ENCODE measurements at places on chromosomes 3 and 15. TPM values are rescaled to one million over a fixed set of nuclear protein-coding genes. Genes with fewer than 3 reads are reported as not detected.

- H3K27me3 ChIP-seq, result no peaks in the 10 kb centered on the region
- no peaks in the 10 kb centered on the region for H3K36me3 ChIP-seq
- H3K4me3 ChIP-seq, result no peak overlapping the region
- peaks cover 14% of the 10 kb centered on the region for H3K4me1 ChIP-seq
- no peak overlapping the region for H3K27ac ChIP-seq
- DNase-seq, result no peak
Observed at GRCh38 chr3:9167222-9167621, 82.2 kb downstream of the SRGAP3 start.

DNA sequence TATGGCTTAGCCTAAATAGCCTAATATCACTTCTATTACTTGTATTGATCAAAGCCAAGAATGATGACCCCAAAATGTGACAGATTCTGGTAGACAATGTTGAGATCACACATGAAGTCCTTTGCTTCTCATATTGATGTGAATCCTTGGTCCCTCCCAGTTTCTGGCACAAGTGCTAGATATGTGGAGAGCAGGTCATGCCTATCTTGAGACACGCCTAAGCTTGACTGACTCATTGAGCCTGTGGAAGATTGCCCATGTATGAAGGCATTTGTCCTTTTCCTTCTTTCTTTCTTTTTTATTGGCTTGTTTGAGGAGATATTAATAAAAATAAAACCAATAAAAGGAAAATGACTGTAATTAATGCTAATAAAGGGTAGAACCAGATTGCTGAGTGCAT, 54.0 kb upstream of the TMEM108 start:
- H3K4me3 ChIP-seq, result no peak overlapping the region
- H3K27ac ChIP-seq, result no peak overlapping the region
- no peaks in the 10 kb centered on the region for H3K27me3 ChIP-seq
- H3K36me3 ChIP-seq, result no peaks in the 10 kb centered on the region
- DNase-seq, result no peak
- H3K4me1 ChIP-seq, result no peaks in the 10 kb centered on the region

DNA sequence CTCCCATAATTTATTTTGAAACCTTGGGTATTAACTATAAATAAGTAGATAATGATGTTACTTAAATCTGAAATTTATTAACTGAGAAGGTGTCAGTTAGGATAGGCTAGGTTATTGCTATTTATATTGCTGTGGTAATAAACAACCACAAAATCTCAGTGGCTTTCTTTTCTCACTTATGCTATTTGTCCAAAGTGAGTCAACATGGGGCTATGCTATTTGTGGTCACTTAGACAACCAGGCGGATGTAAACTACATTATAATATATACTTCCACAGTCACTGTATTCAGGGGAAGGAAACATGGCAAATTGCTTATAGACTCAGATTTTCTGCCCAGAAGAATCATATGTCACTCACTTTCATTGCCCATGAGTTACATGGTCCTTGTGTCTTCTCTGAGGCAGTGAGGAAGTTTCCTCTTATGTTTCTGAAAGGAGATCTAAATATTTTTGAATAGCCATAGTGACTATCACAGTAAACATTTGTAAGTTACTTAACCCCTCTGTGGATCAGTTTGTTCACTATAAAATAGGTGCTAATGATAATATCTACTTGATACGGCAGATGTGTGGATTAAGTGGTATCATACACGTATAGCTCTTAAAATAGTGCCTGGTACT, 19.8 kb downstream of the HMG20A start:
- no peak for DNase-seq
- no peak overlapping the region for H3K4me3 ChIP-seq
- H3K4me1 ChIP-seq, result peaks cover 8% of the 10 kb centered on the region
- no peaks in the 10 kb centered on the region for H3K27me3 ChIP-seq

GRCh38 chr15:64985366-64986033, 4.2 kb downstream of the SPG21 start:
- H3K27ac ChIP-seq, result no peak overlapping the region
- no peaks in the 10 kb centered on the region for H3K36me3 ChIP-seq
- no peak for DNase-seq
- H3K4me3 ChIP-seq, result no peak overlapping the region
- H3K27me3 ChIP-seq, result no peaks in the 10 kb centered on the region

- no peaks in the 10 kb centered on the region for H3K36me3 ChIP-seq
- no peak overlapping the region for H3K27ac ChIP-seq
Observed at GRCh38 chr3:170024581-170024980, 13.2 kb upstream of the GPR160 start.

- peaks cover 6% of the 10 kb centered on the region for H3K36me3 ChIP-seq
- no peak overlapping the region for H3K4me3 ChIP-seq
- no peaks in the 10 kb centered on the region for H3K4me1 ChIP-seq
- H3K27ac ChIP-seq, result no peak overlapping the region
- H3K27me3 ChIP-seq, result no peaks in the 10 kb centered on the region
- DNase-seq, result no peak
Observed at GRCh38 chr3:52670621-52671521, 14.8 kb downstream of the PBRM1 start.

DNA sequence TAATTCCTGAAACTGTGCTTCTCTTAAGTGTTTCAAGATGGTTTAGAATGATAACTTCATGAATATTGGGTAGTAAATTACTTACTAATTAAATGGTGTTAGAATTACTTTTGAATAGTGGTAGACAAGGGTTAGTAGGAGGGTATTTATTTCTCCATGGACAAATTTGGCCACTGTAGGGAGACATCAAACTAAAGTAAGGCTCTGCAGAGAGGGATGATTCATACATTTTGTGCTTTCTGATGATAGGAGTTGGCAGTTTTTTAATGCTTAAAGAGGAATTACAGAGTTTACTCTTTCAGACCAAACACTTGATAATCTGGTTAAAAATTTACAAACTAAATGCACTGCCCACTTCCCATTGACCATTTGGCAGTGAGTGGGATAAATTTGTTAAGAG, 127.6 kb downstream of the NAALADL2 start:
- DNase-seq, result no peak
- no peak overlapping the region for H3K4me3 ChIP-seq
- H3K27me3 ChIP-seq, result no peaks in the 10 kb centered on the region
- H3K36me3 ChIP-seq, result no peaks in the 10 kb centered on the region
- H3K27ac ChIP-seq, result no peak overlapping the region

- peak overlapping the region; percentile 47 for H3K27ac ChIP-seq
- H3K4me3 ChIP-seq, result no peak overlapping the region
- H3K36me3 ChIP-seq, result no peaks in the 10 kb centered on the region
Observed at GRCh38 chr15:100663086-100663914, 60.9 kb downstream of the ASB7 start.

DNA sequence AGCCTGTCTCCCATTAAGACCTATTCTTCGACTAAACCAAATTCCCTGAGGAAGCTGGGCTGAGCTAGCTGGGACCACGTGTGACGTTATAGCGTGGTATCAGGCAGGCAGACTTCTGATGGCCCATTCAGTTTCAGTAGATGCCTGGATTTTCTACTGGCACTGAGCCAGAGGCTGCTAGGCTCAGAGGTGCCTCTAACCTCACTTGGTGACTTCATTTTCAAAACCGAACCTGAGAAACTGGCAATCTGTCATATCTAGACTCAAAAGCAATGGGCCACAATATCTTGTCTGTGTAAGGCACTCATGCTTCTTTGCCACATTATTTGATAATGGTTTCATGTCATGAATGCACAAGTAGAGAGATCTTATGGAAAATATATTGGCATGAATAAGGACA, 352.1 kb upstream of the AZI2 start:
- H3K4me1 ChIP-seq, result peaks cover 11% of the 10 kb centered on the region
- H3K27me3 ChIP-seq, result no peaks in the 10 kb centered on the region
- no peak overlapping the region for H3K27ac ChIP-seq
- H3K4me3 ChIP-seq, result no peak overlapping the region
- DNase-seq, result no peak

GRCh38 chr3:32449691-32450090, 53.0 kb downstream of the CMTM6 start:
- H3K4me1 ChIP-seq, result peaks cover 52% of the 10 kb centered on the region
- no peak overlapping the region for H3K27ac ChIP-seq
- H3K4me3 ChIP-seq, result no peak overlapping the region
- DNase-seq, result no peak
- no peaks in the 10 kb centered on the region for H3K27me3 ChIP-seq

DNA sequence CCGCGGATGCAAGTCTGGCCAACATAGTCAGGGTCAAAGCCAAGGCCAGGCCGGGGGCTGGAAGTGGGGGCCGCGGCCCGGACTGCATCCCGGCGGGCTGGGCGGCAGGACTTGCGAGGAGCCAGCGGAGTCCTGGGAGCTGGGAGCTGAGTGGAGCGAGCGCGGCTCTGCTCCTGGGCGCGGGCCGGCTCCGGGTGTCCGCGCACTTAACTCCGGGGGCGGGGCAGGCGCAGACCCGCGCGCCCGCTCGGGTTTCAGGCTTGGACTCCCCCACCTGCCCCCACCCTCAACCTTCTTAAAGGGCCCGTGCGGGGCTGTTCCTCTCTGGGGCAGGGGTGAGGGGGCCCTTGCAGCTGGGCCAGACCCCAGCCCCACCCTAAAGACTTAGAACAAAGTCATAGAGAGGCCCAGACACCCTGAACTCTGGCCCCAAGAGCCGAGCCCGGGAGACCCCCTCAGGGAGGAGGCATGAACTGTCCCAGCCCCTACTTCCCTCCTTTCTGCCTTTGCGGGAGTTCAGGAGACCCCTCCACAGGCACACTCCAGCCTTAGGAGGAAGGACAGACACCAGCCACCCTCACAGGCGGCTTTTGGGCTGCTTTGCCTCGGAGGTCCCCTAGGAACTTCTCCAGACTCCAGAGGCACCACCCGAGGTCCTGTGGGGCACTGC, at the start of gene CSPG4:
TSS of gene CSPG4 (minus strand) at position 181 of the 670 bp plus-strand sequence. CDS start at position 88, 93 bp downstream.
- H3K4me1 ChIP-seq, result peaks cover 6% of the 10 kb centered on the region
- H3K36me3 ChIP-seq, result no peaks in the 10 kb centered on the region
- H3K27me3 ChIP-seq, result peaks cover 23% of the 10 kb centered on the region
- DNase-seq, result peak; percentile 75
- H3K4me3 ChIP-seq, result peak within 1 kb of the TSS; percentile 38
- no peak within 1 kb of the TSS for H3K27ac ChIP-seq

GRCh38 chr3:197312431-197312830, 14.0 kb upstream of the DLG1 start:
- DNase-seq, result no peak
- no peaks in the 10 kb centered on the region for H3K27me3 ChIP-seq
- H3K36me3 ChIP-seq, result no peaks in the 10 kb centered on the region
- H3K4me1 ChIP-seq, result no peaks in the 10 kb centered on the region

GRCh38 chr3:123658118-123658851, 73.4 kb upstream of the HACD2 start:
- no peaks in the 10 kb centered on the region for H3K27me3 ChIP-seq
- no peak for DNase-seq
- no peak overlapping the region for H3K4me3 ChIP-seq
- H3K36me3 ChIP-seq, result peaks cover 5% of the 10 kb centered on the region
- no peaks in the 10 kb centered on the region for H3K4me1 ChIP-seq

DNA sequence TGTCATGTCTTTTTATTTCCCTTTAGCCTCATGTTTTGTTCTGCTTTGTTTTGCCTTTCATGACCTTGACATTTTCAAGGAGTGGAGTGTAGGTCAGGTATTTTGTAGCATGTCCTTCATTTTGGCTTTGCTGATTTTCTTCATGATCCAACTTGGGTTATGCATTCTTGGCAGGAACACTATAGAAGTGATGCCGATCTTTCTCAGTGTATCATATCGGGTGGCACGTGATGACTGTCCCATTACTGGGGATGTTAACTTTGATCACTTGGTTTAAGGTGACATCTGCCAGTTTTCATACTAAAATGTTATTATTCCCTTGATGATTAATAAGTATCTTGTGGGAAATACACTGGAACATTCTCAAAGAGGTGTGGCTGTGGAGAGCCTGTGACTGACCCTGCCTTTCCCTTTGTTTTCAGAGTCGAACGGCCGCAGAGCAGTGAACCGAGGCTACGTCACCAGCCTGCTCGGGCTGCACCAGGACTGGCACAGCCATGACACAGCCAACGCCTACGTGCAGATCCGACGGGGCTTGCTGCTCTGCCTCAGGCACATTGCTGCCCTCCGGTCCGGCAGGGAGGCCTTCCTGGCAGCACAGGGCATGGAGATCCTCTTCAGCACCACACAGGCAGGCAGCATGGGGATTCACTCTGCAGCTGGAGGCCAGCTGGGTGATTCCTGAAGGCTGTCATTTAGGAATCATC, 167.7 kb downstream of the AGBL1 start:
- H3K27ac ChIP-seq, result no peak overlapping the region
- H3K4me1 ChIP-seq, result peaks cover 7% of the 10 kb centered on the region
- no peak overlapping the region for H3K4me3 ChIP-seq
- DNase-seq, result no peak
- no peaks in the 10 kb centered on the region for H3K36me3 ChIP-seq

GRCh38 chr15:71813723-71814470, 3.5 kb downstream of the NR2E3 start:
- H3K36me3 ChIP-seq, result no peaks in the 10 kb centered on the region
- H3K27ac ChIP-seq, result no peak overlapping the region
- H3K27me3 ChIP-seq, result no peaks in the 10 kb centered on the region
- H3K4me3 ChIP-seq, result no peak overlapping the region

- H3K27ac ChIP-seq, result no peak overlapping the region
- no peak overlapping the region for H3K4me3 ChIP-seq
- H3K36me3 ChIP-seq, result no peaks in the 10 kb centered on the region
- DNase-seq, result no peak
- H3K4me1 ChIP-seq, result peaks cover 4% of the 10 kb centered on the region
- peaks cover 28% of the 10 kb centered on the region for H3K27me3 ChIP-seq
Observed at GRCh38 chr15:31437686-31438085, 111.1 kb downstream of the KLF13 start.

- H3K36me3 ChIP-seq, result no peaks in the 10 kb centered on the region
- H3K4me3 ChIP-seq, result no peak overlapping the region
- no peaks in the 10 kb centered on the region for H3K27me3 ChIP-seq
- H3K27ac ChIP-seq, result no peak overlapping the region
- H3K4me1 ChIP-seq, result no peaks in the 10 kb centered on the region
Observed at GRCh38 chr3:141625506-141625905, 112.6 kb upstream of the RNF7 start.

GRCh38 chr3:147391781-147392624, 14.3 kb downstream of the ZIC4 start:
- peak overlapping the region; percentile 60 for H3K4me3 ChIP-seq
- H3K4me1 ChIP-seq, result peaks cover 69% of the 10 kb centered on the region

DNA sequence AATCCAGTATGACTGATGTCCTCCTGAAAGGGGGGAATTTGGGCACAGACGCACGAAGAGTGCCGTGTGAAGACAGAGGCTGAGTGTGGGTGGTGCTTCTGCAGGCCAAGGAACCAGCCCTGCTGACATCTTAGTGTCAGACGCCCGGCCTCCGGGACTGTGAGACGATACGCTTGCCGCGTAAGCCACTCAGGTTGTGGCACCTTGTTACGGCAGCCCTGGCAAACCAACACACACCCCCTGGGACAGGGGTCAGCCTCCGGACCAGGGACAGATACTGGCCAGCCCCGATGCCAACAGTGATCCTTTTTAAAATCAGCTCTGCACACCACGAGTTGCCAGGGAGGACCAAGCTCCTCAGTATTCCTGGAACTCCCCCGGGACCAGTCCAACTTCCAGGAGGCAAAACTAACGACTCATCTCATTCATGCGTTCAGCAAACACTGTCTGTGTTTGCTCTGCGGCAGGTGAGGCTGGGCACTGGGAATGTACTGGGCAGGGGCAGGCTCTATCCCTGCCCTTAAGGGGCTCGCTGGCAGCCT, 21.2 kb upstream of the PIGZ start:
- no peaks in the 10 kb centered on the region for H3K27me3 ChIP-seq
- peaks cover 3% of the 10 kb centered on the region for H3K4me1 ChIP-seq
- H3K4me3 ChIP-seq, result no peak overlapping the region
- no peak overlapping the region for H3K27ac ChIP-seq

Gene LXN
- 20.7 TPM for total RNA-seq

Gene PARP15
- total RNA-seq, result not detected

Gene PLSCR4
- 0.71 TPM for total RNA-seq

Gene GASK1A
- total RNA-seq, result 10.3 TPM

Gene CNTN4
- 5.1 TPM for total RNA-seq

Gene ENTPD3
- total RNA-seq, result not detected

Gene ANKDD1A
- total RNA-seq, result 6.1 TPM

Gene CD96
- not detected for total RNA-seq

Gene CTXND1
- total RNA-seq, result not detected

Gene IL1RAP
- total RNA-seq, result 11.3 TPM
